ENCODE measurements at places on chromosomes 7 and 10.

- no peak for DNase-seq
These were observed 31.2 kb upstream of the PLEKHA1 start for GRCh38 chr10:122343135-122343800.

DNA sequence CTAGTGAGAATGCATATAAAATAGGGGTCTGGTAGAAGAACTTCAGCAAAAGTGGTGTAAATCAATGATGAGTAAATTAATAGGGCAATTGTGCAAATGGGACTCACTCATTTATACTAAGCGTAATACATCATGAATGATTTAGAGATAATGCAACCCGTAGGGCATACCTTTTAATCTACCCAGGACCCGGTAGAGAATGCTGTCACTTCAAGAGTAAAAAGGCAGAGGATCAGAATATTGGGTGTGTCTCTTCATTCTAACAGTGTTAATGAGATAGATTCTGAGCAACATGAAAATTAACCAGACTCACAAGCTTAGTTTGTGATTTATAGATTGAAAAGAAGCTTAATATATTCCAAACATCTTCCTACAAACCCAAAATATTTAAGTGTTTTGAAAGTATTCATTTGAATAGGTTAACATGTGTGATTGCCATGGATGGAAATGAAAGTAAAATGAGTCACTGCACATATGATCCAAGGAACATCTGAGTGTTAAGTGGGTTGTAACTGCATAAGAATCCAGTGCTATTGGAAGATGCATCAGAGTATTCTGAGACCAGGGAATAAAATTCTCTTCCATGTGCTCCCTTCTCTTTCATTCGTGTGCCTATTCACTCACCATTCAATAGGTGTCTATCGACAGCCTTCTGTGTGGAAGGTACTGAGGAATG, 690.6 kb downstream of the AUTS2 start:
- no peak for DNase-seq

GRCh38 chr10:103395754-103396066, 565 bp downstream of the ATP5MK start:
- DNase-seq = peak; percentile 1

DNA sequence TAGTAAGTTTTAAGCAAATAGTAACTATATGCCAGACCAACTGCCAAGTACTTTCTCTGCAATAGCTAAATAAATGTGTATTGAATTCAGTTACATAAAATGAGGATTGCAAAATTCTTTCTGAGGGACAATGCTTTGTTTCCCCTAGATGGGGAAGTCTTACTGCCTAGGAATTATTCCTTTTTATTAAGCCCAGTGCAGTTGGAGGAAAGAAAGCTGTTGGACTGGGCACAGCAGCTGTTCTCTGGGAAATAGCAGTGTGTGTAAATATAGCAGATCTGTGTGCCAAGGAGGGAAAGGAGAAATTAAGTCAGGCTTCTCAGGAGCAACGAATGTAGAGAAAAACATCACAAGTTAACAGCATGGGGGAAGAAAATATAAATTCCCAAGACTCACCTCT, 77.1 kb downstream of the SEC23IP start:
- DNase-seq = no peak

DNA sequence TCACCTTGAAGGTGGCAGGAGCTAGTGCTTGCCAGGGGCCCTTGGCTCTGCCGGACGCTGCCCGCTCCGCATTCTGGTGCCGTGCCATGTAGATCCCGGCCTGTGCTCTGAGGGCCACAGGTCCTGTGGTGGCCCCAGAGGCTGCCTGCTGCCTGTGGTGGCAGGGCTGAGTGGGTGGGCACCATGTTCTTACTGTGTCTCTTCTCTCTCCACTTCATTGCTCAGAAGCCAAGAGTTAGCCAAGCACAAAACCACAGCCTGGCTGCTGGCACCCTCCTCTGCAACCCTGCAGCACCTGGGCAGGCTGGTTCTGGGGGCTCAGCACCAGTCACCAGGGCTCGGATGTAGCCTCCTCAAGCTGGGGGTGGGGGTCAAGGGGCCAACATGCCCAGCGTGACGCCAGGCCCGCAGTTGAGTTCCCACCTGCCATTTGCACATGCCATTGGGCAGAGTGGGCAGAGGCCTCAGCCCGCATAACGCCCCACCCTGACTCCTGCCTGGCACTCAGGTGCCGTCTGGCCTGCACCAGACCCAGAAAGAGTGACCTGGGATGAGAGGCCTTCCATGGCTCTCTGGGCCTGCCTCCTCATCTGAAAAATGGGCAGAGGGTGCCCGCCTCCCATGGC, 16.3 kb downstream of the ZMIZ1 start:
- no peak for DNase-seq

GRCh38 chr7:90078921-90079320, 75.3 kb upstream of the STEAP1 start:
- no peak for DNase-seq

DNA sequence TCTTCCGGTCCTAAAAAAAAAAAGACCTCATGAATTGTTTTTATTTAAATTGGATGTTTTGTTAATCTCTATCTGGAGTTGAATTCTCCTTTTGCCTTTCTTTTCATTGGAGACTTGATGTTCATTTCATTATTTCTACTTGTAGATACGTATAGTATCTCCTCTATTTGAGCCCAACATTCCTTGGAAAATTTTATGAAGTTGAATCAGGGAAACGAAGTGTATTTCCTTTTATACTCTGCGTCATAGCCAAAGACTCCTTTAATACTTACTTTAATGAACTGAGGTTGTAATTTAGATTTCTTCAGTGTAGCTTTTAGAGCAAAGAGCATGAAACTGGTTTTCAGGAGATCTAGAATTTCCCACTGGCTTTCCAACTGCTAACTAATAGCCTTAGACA, 132.4 kb downstream of the KIAA1217 start:
- no peak for DNase-seq

DNA sequence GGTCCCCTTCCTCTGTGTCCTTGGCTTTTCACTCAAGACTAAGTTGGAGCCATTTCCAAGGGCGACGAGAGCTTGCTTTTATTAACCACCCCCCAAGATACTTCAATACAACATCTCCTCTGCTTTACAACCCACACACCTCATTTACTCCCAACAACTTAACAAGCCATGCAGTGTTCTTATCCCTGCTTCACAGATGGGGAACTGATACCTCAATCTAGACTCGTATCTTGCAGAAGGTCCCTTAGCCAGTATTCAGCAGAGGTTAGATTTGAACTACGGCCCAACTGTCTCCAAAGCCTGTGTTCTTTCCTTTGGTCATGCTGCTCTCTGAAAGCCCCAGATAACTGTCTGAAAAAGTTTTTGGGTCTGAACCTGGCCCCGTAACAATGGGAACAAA, 444.8 kb downstream of the GRID1 start:
- no peak for DNase-seq

DNA sequence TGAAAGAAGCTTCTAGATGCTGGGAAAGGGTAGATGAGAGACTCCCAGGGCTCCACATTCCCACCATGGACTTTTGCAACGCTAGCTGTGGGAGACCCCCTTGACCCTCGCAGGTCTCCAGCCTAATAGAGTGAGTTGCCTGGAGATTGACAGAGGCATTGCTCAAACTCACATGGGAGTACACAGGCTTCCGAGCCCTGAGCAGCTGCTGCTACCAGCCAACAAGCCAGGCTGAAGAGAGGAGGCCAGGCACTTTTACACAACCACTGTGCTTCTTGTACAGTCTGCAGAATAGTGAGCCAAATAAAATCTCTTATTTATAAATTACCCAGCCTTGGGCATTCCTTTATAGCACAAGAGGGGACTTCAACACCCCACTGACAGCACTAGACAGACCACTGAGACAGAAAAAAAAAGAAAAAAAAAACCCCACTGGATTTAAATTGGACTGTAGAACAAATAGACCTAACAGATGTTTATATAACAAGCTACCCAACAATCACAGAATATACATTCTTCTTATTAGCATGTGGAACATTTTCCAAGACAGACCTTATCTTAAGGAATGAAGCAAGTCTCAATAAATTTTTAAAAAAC, 146.2 kb downstream of the ZFAND4 start:
- no peak for DNase-seq

DNA sequence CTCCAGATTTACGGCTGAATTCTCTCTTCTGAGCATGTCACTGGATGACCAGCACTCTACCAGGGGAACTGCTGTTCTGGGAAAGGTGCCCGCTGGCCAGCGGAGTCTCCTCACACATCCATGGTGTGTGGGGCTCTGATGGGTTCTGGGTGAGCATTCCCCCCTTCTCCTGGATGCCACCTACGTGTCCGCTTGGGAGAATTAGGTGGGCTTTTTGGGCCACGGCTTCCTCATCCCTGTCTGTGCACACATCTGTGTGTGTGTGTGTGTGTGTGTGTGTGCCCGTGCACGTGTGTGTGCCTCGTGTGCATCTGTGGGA, 163.0 kb downstream of the DNAJB6 start:
- no peak for DNase-seq

DNA sequence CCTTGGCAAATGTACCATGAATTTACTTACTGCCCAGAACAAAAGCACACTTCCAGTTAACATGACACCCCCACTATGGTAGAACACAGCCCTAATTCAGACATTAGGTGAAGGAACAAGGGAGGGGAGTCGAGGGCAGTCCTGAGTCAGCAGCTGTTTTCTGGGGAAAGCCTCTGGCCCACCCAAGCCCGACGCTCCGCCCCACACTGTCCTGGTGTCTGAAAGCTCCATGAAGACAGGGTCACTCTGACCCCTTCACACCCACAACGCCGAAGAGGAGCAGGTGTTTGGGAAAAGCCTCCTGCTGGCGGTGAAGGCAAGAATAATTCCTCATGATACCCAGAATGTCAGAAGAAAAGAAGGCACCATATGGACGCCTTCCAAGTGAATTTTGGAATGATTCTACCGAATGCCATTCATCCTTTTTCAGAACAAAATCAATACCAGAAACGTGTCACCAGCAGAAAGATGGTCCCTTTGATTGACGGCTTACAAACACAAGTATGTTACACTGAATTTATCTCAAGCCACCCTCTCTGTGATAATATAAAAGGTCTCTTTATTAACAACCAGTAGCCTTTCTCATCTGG, 172.1 kb downstream of the DIP2C start:
- no peak for DNase-seq

DNA sequence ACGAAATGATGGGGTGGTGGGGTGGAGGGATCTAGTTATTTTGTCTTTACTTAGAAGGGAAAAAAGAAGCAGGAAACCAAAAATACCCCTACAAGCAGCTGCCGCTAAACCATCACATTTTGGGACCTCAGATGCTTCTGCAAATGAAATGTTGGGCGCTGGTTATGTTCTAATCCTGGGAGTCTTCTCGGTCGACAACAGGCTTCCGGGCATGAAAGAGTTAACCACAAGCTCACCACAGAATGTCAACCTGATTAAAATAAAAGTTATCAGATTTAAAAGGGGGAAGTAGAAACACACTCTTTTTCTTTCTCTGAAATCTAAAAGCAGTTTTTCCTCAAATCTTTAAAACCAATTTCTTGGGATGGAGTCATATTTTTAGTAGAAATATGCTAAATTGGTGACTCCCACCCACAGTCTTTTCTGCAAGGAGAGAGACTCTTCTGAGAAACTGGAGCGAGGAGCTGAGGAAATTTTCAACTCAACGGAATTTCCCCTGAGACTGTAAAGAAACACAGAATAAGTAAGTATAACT, 16.8 kb downstream of the IL2RA start:
- no peak for DNase-seq

GRCh38 chr7:132723506-132724081, 147.3 kb upstream of the PLXNA4 start:
- no peak for DNase-seq

GRCh38 chr10:128574581-128575210, 448.5 kb upstream of the MKI67 start:
- DNase-seq = no peak

DNA sequence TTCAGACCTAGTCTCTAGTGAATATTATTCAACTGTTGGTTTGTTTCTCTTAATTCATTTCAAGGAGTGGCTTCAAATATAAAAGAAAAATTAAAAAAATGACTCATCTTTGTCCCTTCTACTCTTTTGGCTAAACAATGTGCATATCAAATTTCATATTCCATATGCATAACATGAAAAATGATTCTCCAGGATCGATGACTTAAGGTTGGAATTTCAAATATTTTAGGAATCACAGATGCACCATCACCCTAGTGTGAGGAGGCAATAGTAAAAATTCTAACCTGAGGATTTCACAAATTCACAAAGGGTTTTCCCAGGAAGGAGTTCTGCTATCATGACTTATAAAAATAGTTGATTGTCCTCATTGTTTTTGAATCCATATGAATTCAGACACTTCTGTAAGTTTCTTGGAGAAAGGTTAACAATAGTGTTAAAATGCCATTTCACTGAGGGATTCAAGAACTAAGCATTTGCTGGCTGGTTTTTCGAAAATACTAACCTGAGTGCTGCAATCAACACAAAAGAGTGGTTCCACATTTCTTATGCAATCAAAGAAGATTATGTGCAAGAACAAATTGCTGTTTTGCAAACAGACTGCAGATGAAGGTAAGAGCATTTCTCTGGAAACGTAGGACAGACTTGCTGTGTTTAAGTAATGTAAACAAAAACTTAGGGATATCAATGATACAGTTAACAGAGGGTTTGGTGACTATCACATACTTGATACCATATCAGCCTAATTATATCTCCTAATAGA, 547.5 kb upstream of the LRRTM3 start:
- DNase-seq = no peak

DNA sequence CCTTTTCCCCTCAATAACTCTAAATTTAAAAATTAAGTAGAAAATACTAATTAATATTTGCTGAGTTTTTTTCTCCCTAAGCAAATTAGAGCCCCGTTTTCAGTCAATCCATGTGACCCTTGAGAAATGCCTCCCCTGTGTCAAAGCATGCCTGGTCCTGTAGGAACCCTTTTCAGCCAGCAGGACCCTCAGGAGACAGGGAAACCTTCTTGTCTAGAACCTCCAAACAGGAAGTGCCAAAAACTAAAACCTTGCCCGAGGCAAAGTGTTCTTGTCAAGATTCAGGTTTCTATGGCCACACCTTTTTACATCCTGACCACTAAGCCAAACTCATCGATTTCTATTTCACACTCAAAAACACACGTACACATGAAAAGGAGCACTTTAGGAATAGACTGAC, 60.1 kb upstream of the NFE2L3 start:
- no peak for DNase-seq

DNA sequence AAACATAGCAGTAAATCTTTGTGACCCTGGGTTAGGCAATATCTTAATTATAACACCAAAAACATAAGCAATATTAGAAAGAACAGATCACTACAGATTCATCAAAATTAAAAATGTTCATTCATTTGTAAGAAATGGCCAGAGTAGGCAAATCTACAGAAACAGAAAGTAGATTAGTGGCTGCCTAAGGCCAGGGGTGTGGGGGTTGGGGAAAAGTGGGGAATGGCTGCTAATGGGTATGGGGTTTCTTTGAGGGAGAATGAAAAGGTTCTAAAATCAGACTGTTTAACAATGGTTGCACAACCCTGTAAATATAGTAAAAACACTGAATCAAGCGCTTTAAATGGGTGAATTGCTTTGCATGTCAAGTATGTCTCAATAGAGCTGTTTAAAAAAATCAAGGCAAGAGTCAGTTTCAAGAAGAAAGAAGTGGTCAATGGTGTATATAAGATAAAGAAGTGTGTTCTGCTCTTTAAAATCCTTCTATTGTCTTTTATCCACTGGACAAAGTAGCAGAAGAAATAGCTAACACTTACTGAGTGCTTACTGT, 42.6 kb downstream of the CDK6 start:
- DNase-seq = no peak

GRCh38 chr10:91779011-91779605, 19.1 kb upstream of the TNKS2 start:
- DNase-seq = no peak
